ENCODE measurements at places on chromosomes 7 and 10.

DNA sequence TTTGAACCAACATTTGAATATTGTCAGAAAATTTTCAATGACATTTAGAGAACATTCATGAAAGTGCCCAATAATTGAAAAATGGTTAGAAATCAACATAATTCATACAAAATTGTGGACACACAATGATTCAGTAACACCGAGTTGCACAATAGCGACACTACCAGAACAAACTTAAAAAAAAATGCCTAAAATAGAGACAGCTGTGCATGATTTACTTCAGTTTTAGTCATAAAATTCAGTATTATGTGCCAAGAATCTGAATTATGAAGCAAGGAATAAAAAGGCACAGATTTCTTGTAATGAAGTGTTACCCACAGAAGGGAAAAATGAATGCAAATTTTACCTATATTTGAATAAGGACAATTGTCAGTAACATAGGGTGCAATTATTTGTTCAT, 396.0 kb downstream of the SEMA3D start:
- no peak for DNase-seq

- no peak for DNase-seq
Observed at GRCh38 chr7:521221-522070, 1.8 kb upstream of the PDGFA start.

DNA sequence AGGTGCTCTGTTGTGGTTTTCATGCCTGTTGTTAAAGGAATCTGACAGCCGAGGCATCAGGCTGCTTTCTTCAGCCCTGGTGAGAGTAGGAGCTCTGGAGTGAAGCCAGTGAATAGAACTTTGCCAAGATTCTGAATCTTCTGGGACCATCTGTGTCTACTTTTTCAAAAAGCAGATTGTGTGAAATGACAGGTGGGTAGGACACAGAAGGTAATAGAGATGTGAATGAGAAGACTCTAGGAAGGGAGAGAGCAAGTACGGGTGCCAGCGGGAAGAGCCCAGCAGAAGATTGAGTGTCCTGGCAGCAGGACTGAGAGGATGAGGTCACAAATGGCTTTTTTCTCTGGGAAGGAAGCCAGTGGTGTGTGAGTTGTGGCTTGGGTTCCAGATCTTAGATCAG, 429.2 kb downstream of the SDK1 start:
- no peak for DNase-seq

DNA sequence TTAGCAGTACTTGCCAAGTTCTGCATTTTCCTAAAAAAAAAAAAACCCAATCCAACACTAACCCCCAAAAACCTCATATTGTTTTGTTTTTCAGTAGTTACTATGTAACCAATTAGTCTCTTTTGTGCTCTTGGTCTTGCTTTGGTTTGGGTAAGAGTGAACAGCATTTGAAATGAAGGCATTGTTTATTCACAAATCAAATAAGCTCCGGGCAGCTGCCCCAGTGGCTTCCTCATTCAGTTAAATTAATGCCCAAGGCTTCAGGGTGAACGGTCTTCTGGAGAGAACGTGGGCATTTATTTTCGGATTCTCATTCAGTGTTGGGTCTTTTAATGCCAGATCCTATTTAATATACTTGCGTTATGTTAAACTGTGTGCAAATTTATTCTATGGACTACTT, 108.7 kb downstream of the GFRA1 start:
- DNase-seq, result no peak

GRCh38 chr7:50710441-50711154, 72.1 kb downstream of the GRB10 start:
- no peak for DNase-seq

- no peak for DNase-seq
Observed at GRCh38 chr7:37141742-37142141, 306.9 kb downstream of the ELMO1 start.

DNA sequence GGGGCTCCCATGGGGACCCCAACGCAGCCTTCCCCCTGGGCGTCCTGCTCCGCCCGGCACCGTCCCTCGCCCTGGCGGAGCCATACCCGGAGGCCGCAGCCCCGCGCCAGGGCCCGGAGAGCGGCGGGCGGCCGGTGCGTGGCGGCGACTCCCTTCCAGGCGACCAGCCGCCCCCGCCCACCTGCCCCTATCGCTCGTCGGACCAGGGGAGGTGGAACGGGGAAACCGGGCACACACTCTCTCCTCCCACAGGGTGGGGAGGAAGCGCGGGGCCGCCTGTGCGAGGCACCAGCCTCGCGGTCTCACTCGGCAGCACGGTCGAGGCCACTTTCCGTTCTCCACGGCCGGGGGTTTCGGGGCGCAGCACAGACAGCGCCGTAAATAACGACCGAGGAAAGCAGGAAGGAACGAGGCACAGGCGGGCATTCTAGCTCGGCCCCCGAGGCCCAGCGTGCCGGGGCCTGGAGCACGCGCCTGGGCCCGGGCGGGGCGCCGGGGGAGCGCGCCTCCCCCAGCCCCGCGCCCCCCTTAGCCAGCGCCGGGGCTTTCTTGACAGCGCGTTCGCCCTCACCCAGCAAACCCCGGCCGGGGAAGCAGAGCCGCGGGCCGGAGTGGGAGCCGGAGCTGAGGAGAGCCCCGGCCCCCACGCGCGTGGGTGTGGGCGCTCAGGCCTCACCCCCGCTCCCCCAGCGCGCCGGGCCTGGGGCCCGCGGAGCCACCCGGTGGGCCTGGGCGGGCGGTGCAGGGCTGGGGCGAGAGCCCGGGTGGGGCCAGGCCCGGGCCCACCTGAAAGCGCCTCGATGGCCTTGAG, 936 bp downstream of the IGF2BP3 start:
- no peak for DNase-seq

GRCh38 chr7:101094791-101095375, 9.6 kb downstream of the TRIM56 start:
- no peak for DNase-seq
